ENCODE measurements at places on chromosomes 11 and 22.
A peak's percentile ranks its signal among the peaks of the same experiment; 100 is the strongest.

- no peak for DNase-seq
Observed at GRCh38 chr11:66107600-66108510, 37.8 kb downstream of the PACS1 start.

DNA sequence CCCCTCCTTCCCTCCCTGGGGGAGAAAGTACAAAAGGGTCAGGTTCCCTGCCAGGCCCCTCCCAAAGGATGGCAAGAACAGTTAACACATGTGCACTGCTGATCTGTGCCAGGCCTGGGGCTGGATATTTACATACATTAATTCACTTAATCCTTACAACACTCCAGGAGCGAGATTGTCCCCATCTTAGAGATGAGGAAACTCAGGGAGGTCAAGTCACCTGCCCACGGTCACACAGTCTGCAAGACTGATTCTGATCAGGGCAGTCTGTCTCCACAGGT, 36.5 kb downstream of the NECTIN1 start:
- DNase-seq: no peak

- no peak for DNase-seq
Observed at GRCh38 chr11:94557421-94557820, 9.7 kb upstream of the PIWIL4 start.

DNA sequence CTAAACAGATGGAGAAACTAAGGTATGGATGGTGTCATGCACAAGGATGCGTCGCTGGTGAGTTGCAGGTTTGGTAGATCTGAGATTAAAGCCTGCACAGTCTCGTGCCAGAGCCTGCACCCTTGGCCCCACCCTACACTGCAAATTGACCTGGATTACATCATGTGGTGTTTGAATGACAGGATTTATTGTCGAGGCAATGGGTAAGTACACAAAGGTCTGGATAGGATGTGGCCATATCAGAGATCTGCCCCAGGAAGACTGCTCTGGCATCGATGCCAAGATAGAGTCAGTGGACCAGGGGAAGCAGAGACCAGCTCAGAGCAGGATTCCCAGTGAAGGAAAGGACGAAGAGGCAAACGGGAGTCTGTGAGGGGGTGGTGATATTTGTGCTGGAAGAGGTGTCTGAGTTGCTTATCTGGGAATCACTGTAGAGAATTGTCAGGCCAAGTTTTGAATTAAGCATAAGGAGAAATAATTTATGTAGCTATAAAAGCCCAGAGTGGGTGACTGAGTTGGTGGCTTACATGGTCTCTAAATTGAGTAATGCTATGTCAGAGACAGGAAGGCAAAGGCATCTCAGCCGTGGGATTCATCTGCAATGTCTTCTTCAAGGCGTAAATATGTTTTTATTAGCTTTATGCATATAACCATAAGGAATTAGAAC, 499.6 kb upstream of the B3GAT1 start:
- no peak for DNase-seq

DNA sequence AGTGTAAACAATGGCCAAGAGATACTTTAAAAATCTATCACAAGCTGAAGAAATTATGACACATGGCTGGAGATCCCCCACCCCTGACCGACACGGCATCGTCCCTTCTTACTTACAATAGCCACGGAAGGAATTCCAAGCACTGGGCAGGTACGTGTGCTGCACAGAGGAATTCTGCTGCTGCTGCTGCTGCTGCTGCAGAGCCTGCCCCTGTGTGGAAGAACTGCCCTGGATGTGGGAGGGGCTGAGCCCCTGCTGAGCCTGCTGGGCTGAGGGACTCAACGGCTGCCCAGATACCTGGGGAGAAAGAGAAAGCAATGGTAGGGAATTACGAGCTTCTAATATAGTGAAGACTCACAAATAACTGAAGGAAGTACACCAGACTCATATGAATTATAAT, 15.0 kb upstream of the NFRKB start:
- DNase-seq: no peak

DNA sequence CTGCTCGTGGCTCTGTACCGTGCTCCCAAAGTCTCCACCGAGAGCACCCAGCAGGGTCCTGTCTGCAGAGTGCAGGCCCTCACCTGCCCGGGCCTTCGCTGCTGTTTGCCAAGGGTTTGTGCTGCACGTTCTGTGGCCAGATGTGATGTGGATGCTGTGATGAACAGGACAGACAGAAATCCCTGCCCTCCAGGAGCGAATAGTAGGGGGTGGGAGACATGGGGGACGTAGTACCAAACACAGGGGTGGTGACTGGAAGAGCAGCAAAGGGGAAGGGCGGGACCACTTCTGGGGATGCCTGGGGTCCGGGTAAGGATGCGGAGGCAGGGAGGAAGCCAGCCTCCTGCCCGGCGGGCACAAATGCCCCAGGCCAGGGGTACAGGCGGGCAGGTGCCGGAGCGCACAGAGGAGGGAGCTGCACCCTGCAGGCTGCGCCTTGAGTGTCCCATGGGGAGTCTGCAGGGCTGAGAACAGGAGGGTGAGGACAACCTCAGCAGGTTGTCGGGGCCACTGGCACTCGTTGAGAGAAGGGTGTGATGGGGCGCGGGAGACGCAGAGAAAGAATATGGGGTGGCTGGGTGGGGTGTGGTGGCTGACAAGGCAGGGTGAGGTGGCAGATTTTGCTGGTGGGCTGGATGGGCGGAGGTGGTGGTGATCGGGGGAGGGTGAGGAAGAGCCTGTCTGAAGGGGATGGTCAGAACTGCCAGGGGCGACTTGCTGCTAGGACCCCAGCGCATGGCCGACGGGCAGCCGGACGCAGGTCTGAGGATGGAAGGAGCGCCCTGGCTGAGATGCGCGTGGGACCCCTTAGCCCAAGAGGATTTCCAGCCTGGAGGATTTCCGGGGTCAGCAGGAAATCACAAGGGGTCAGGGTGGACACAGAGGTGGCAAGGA, 16.3 kb upstream of the CTSD start:
- no peak for DNase-seq

DNA sequence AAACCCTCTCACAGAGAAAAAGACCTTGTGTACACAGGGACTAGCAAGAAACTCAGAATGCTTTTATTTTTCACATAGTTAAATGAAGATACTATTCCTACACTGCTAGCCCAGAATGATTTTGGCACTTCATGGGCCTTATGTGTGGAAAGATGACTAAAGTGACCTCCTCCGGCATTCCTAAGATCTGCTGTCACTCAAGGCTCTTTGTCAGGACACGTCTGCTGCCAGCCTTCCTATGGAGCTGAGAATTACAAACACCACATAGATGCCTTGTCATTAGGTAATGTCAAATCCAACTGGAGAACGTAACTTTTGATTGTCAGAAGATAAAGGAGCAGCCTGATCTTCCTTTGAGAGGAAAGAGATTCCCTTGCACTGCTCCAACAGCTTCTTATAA, 249.1 kb downstream of the FAT3 start:
- no peak for DNase-seq

DNA sequence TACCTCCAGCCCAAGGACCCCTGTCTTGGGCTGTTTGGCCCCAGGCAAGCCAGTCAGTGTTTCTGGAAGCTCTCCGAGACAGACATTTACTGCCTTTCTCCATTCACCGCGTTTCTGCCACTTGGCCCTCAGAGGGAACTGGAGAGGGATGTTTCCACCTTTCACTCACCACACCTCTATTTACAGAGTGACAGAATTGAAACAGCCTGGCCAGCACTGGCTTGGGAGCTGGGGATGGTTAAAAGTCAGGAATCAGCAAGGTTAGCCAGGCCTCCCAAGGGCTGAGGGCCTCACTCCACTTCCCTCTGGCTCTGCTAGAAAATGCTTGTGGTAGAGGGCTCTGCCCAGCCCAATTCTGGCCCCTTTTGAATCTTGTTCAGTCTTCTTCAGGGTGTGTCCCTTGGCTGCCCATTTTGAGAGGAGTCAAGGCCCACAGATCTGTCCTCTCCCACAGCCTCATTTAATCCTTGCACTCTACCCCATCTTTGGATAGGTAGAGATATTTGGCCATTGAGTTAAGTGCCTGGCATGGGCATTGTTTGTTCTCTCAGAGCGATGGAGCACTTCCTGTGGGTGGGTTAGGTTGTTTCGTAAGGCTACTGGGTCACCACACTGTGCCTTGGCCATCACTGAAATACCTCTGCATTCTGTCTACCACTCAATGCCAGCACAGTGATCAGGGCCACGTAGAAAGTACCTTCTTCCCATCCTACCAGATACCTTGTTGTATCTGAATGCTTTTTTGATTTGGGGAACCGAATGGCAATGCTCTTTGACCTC, 119.2 kb downstream of the MICAL2 start:
- DNase-seq: no peak

DNA sequence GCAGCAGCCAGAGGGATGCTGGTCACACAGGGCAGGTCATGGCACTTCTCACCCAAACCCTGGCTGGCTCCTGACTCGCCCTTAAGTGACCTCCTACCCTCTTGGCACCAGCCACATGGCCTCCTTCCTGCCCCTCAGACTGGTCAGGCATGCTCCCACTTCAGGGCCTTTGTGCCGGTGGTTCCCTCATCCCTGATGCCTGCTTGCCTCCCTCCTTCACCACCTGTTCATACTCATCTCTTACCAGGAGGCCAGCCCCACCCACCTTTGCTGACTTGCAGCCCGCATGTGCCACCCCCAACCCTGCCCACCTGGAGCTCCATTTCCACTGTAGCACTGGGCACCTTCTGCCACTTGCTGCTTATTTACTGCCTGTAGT, 20.1 kb downstream of the GNAZ start:
- no peak for DNase-seq

GRCh38 chr11:72136684-72137262, 1.2 kb downstream of the FOLR3 start:
- DNase-seq: no peak

DNA sequence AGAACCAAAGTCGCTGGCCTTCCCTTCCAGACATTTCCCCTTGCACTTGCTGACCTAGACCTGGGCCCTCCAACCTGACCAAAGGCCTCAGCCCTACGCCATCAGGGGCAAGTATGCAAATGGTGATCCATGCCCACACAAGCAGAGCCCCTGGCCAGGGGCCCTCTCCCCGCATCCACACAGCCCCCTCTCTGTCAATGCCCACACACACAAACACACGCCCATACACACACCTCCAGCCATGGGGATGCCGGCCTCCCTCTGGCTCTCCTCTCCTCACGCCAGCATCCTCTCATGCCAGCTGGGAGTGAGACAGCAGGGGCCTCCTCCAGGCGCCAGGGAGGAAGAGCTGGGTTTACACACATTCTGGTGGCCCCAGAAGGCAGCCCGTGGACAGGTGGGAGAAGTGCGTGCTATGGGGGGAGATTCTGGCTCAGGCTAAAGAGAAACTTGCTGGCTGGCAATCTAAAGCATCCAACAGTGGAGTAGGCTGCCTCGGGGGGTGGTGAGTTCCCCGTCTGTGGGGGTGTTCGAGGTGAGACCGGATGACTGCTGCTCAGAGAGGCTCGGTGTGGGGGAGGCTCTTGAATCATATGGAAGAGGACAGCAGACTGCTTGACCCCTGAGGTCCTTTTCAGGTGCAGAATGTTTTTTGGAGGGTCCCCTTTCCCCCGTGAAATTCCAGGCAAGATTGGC, 4.8 kb downstream of the NRXN2 start:
- no peak for DNase-seq

- no peak for DNase-seq
Observed at GRCh38 chr22:18013436-18013835, 10.9 kb downstream of the MICAL3 start.

DNA sequence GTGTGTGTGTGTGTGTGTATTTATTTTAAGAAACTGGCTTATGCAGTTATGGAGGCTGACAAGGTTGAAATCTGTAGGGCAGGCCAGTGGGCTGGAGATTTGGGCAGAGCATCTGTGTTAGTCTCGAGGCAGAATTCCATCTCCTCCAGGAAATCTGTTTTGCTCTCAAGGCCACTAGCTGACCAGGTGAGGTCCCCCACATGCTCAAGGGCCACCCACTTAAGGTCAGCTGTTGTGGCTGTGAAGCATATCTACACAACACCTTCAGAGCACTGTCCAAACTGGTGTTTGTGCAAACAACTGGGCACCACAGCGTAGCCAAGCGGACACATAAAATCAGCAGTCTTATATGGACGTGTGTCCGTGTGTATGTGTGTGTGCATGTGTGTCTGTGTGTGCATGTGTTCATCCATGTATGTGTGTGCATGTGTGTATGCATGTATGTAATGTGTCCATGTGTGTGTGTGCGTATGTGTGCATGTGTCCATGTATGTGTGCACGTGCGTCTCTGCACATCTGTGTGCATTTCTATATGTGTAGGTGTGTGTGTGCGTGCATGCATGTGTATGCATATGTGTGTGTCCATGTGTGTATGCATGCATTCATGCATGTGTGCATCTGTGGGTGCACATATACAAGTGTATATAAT, 400.9 kb downstream of the BRD1 start:
- DNase-seq: no peak

- peak; percentile 54 for DNase-seq
Observed at GRCh38 chr22:44735518-44736428, 16.6 kb upstream of the ARHGAP8 start.

Data from T-helper 22 cell (primary cell).